ENCODE measurements at places on chromosomes 3 and 15.

GRCh38 chr15:41911691-41912345, 18.0 kb upstream of the SPTBN5 start:
- DNase-seq: no peak

DNA sequence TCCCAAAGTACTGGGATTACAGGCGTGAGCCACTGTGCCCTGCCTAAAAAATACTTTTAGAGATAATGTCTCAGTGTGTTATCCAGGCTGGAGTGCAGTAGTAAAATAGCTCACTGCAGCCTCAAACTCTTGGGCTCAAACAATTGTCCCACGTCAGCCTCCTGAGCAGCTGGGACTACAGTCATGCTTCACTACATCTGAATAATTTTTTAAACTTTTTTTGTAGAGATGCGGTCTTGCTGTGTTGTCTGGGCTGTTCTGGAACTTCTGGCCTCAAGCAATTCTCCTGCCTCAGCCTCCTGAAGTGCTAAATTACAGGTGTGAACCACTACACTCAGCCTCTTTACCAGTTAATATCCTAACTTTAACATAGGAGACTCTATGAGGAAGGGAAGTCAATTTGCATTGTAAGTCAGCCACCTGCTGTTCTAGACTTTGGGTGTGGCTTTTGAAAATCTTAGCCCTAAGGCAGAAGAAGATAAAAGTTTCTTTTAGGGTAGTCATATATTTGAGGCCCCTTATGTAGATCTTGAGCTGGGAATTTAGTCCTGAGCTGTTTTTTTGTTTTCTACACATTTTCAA, 78.2 kb upstream of the RASGRP1 start:
- no peak for DNase-seq

GRCh38 chr3:42510325-42510724, 7.9 kb downstream of the VIPR1 start:
- DNase-seq: no peak

DNA sequence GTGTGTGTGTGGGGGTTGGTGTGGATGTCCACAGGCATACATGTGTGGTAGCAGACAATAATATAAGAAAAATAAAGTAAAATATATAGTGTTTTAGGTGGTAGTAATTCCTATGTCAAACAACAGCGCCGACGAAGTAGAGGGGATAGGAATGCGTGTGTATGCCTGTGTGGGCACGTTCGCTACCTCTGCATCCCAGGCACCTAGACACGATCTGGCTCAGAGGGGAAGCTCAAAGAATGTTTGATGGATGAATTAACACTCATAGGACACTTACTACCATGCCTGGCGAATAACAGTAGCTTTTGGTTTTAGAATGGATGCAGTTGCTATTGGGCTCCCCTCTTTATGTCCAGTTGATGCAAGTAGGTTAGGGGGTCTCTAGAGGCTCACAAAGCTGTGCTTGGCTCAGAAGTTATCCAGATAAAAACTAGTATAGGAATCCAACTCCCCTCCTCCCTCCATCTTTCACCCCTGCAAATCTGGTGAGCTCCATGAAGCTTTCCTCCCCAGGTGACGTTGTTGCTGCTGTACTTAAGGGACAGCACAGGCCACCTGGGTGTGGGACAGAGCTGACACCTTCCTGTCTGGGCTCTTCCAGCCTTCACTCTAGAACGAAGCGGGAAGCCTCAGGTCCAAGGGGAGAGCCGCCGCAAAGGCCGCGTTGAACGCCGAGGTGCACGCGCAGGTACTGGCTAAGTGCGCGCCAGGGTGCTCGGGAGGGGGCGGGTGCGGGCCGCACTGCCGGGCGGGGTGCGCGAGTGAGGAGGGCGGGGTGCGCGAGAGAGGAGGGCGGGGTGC, 192.6 kb upstream of the LYSMD4 start:
- no peak for DNase-seq

DNA sequence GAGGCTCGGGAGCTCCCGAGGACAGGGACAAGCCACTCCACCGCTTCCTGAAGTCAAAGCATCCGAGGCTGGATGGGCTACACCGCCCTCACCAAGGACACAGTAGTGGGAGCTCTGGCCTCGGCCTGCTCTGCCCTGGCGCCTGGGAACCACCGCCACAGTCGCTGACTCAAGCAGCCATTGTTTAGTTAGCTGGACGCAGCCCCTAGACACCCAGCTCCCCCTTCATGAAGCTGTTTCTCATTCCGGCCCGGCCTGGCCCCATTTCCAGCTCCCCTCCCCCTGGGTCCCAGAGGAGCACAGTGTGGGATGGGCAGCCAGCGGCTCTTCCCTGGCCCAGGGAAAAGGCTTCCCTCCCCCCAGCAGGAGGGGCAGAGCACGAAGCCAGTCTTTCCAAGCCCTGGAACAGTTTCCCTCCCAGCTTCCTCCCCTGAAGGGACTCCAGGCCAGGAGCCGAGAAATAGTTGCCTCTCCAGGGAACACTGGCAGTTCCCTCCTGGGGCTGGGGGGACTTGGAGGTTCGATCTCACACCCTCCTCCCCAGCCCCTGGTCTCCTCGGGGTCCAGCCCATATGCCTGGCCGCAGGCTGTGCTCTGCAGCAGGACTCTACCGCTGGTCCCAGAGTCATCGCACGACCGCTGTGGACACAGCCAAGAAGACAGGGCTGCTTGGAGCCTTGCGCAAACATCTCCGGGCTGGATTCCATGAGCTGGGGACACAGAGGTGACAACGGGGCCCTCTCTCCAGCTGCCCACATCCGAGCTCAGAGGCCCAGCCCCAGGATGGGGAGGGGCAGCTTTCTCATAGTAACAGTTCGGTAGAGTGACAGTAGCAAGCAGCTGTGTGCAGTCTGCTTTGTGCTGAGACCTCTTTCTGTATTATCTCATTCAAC, 10.0 kb downstream of the PLXND1 start:
- DNase-seq: peak; percentile 99

DNA sequence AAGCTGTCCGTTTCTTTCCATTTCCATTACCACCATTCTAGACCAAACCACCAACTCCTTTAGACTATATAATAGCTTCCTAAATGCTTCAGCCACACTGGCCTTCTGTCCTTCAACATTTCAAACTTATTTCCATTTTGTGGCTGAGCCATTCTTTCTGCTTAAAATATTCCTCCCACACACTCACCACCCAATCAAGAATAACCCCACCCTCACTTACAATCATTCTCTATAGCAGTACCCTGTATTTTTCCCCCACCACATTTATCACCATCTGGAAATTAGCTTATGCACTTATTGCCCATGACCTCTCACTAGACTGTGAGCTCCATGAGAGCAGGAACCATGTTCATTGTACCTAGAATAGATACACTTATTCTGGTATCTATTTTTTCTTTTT, 6.6 kb downstream of the KATNBL1 start:
- no peak for DNase-seq

DNA sequence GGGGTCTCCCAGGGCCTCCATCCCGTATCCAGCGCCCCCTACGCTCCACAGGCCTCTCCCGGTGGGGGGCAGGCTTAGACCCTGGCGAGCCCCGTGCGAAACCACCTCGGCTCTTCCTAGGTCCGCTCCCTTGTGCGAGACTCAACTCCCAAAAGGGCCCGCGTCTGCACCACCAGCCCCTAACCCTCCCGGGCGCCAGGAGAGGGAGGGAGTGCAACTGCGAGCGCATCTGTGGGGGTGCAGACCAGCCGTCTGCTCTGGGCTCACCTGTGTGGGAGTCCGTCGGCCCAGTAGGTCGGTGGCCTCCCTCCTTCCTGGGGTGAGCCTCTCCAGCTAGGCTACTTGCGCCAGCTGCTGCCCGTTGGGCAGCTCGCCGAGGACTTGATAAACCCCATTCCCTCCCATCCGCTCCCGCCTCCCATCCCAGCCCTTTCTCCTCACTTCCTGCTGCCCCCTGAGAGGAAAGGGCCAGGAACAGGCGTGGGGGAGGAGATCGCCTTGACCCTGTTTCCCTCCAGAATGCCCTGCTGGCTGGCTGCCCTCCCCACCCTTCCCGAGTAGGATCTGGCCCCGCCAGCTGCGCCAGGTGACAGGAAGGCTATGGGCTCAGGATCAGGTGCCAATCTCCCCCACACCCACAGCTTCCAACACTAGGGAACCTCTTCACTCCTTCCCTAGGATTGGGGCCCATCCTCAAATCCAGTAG, at the start of gene HYAL2:
HYAL2 (minus strand) TSS at position 360 of the 706 bp plus-strand sequence. CDS start 2,256 bp downstream, outside the sequence.
- DNase-seq: no peak

GRCh38 chr3:114775395-114775794, 371.7 kb downstream of the ZBTB20 start:
- peak; percentile 40 for DNase-seq

DNA sequence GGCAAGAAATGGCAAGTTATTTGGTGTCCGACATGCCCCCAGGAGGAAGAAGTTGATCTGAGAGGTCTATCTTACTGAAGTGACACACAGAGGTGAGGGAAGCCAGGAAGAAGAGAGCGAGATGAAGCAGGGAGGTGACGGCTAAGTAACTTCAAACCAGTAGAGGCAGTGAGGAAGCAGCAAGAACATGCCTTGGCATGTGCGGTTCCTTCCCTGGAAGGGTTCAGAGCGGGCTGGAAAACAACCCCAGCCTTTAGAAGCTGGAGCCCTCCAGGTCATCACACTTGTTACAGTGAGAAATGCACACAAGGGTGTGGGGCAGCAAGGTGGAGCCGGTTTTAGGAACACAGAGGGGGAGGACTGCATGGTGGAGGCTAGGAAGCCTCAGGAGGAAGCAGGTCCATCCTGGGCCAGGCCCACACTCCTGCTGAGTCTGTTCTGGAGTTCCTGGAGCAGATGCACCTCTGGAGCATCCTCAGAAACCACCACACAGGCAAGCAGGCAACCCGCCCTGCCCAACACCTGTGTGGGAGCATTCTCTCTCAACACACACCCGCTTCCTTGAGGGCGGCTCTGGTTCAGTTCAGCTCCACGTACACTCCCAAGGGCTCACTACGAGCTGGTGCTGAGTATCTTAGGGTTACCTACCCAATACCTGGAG, 47.1 kb downstream of the POC1A start:
- DNase-seq: no peak

GRCh38 chr3:171293142-171293782, 166.9 kb downstream of the TNIK start:
- DNase-seq: no peak

- no peak for DNase-seq
Measured at GRCh38 chr3:52254608-52255007, 9.0 kb downstream of the PPM1M start.

- no peak for DNase-seq
Measured at GRCh38 chr3:37028329-37028728, 35.0 kb downstream of the MLH1 start.

DNA sequence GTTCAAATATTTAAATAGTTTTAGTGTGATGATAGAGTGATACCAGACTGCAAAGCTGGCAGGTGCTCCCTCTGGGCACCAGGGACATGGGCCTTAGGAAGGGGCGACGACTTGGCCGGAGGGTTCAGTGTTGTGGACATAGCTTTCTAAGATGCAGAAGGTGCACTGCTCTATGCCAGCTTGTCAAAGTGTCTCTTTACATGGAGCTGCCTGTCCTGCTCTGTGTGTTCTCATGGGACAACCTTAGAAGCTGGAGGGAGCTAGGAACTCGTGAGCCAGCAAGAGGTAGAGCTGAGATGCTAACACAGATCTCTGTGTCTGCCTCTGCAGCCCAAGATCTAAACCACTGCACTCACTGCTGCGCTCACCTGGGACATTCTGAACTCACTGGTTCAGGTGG, 77.8 kb downstream of the SENP2 start:
- DNase-seq: no peak
